ENCODE measurements at places on chromosomes 7 and 10.

DNA sequence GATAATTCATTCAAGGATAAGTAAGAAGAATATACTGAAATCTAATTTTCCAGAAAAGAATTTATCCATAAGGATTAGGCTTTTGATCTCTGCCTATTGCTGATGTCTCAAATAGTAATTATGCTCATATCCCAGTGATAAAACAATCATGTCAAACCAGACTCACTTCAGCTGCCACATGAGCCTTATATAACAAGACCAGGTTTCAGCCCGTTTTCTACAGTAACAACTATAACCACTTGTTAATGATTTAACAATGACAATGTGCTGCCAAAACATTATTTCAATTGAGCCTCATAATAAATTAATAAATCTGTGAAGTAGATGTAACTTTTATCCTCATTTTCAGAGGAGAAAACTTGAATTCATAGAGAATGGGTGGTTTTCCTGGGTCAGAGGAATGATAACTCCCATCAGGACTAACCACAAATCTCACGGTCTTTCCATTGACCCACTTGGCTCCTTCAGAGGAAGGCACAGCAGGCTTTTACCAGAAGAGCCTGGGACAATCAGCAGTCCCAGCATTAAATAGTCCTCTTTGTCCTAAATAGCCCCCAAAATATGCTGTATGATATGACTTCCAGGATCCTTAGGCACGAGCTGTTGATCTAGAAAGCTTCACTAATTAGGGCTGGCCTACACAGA is 42.5 kb upstream of the SLIT1 start:
- peak; percentile 37 for DNase-seq

DNA sequence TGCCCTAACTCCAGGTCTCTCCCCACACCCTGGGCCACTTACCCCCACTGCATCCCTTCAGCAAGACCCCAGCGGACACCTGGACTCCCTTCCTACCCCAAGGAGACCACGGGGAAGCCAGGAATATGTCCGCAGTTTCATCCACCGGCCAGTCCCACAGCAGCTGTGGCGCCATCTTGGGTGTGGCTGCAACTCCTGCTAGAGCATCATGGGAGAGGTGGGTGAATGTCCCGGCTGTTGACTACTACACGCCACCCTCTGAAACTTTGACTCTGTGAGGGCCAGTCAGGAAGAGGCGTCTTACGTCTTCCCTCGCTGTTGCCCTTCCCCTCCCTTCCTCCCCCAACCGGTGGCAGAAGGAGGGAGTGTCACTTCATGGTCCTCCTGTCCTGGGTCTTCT is 238.3 kb upstream of the RNF32 start:
- DNase-seq = no peak

DNA sequence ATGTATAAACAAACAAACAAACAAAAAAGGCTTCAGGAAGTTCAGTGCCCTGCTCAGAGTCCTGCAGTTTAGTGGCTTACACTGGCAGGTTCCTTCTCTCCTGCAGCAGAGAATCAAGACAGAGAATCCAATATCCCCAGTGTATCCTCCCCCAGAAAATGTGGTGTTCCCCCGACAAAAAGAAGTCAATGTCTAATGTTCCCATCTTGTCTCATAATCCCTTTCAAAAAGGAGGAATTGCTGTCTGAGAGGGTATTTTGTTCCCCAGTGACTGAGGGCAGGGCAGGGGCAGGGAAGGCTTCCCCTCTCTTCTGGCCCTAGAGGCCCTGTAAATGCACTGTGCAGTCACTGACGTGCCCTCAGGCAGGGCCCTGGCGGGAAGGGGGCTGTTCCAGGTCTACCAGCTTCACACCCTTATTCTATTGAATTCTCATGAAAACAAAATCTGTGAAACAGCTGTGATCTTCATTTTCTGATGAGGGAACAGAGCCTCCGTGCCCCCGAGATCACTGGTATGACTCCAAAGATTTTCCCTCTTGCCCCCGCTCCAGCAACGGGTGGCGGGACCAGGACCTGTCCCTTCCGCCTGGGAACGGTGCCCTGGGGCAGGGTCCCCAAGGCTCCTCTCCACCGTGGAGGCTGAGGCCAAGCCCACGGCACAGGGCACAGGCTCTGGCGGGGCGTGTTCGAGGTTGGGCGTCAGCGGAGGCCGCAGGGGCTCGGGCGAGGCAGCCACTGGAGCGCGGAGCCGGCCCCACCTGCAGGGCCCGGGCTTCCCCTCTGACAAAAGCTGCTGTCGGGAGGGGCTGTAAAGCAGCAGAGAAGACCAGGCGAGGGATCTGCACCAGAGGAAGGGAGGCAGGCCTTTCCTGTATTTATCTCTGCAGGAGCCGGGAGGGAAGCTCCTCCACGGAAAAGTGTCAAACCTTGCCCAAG is 13.4 kb upstream of the WDFY4 start:
- DNase-seq = no peak

GRCh38 chr10:71623098-71623985 is 96.2 kb downstream of the C10orf105 start:
- DNase-seq = peak; percentile 61

DNA sequence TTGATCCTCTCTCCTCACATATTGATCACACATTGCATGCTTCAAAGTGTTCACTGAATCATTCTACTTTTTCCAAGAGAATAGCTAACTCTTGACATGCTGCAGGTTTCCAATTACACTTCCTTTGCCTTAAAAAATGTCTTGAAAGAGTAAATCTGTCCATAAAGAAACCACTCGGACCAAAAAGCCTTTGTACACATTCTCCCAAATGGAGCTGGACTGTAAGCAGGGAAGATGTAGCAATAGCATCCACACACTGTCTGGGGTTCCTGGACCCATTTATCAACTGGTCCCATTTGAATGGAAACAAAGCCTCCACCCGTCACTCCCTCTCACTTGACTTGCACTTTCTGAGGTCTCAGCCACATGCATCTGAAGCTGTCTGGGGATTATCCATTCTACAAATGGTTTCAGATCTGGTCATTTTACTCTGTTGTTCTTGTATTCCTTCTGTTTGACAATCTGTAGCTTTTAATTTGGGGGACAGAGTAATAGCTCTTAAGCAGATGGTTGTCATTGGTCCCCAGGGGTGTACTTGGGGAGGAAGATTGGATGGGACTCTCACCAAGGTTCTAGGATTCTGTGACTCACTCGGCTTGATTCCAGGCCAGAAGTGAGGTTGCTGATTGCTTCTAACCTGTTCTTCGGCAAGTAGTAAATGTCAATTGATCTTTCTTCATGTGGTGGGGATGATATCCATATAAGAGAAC is 203.5 kb downstream of the HIBADH start:
- no peak for DNase-seq

GRCh38 chr7:151429560-151430331 is 10.2 kb downstream of the CRYGN start:
- DNase-seq = no peak

All from small intestine (tissue), 16 donors.